ENCODE measurements at places on chromosomes 12 and 14. TPM values are rescaled to one million over a fixed set of nuclear protein-coding genes. Genes with fewer than 3 reads are reported as not detected.

The LRFN5 gene
- total RNA-seq = 1.4 TPM

The GLT1D1 gene
- not detected for total RNA-seq

- no peak for DNase-seq
Measured at GRCh38 chr12:38141861-38142260, 174.7 kb upstream of the ALG10B start.

DNA sequence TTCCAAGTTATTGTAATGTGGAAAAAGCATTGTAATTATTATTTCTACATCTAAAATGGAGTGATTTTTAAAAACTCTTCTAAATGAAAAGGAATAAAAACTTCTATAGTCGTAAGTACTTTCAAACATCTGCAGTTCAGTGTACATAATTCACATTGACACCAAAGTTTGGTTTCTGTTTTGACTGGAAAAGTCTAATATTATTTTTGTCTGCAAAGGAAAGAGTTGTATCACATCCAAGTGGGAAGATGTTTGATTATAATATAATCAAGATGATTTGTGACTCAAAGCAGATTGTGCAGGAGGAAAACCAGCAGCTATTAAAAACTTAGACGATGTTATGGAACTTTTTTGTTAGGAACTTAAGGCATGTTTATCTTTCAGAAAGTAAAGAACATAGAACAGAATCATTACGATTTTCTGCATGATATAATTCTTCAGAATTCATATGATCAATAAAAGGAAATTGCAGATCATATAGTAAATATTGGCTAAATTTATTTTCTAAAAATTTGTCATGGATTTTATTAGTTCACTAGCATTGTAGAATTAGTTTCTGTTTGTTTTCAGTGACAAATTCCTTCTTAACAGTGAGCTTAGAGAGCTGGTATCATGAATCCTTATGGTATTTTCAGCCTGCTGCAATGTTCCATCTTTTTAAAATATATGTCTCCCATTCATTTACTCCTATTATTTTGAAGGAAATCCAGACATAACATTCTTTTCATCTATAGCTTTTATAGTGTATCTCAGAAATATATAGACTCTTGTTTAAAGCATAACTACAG, 145.8 kb downstream of the MIPOL1 start:
- no peak for DNase-seq

DNA sequence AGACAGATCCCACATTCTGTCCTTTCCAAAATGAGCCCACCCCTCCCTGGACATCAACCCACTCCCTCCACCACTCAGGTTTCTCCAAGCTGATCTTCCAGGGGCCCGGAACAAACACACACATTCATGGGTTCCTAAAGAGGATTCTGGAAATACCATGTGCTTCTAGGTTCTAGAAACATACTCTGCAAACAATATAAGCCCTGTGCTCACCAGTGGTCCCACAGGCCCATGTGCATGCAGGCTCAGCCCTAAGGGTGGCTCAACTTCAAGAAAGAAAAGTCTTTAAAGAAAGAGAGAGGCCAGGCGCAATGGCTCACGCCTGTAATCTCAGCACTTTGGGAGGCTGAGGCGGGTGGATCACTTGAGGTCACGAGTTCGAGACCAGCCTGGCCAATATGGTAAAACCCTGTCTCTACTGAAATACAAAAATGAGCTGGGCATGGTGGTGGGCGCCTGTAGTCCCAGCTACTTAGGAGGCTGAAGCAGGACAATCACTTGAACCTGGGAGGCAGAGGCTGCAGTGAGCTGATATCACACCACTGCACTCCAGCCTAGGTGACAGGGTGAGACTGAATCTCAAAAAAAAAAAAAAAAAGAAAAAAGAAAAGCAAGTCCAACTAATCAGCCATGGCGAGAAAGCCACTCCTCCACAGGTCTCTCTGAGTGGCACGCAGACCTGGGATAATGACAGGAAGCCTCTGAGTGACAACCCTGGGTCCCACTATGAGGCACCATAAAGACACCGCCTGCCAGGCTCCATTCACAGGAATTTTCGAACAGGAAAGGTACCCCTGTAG, 59.5 kb upstream of the PNMA1 start:
- DNase-seq = no peak

DNA sequence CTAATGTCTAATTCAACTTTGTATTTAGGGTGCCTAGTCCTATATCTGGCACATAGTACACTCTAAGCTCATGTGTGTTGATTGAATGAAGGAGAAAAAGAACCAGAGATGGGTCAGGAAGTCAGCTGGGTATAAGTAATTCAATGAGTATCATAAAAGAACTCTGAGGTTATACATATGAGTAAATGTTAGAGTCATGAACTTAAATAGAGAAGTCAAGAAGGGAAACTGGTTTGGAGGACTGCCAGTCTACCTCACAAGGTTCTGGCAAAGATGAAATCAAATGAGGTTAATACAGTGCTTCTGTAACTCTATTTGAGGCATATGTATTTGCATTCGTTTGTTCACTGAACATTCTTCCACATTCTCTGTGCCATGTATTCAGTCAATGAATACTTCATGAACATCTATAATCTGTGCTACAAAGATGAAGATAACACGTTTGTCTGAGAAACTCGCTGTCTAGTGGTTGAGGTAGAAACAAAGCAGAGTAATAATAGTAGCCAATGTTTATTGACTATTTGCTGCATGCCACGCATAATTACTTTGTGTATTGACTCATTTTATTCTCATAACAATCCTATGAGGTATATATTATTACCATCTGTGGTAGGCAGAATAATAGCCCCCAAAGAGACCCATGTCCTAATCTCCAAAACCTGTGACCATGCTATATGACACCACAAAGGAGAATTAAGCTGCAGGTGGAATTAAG, 88.9 kb downstream of the PTGER2 start:
- no peak for DNase-seq

GRCh38 chr12:12010277-12011039, 60.3 kb upstream of the BCL2L14 start:
- no peak for DNase-seq

DNA sequence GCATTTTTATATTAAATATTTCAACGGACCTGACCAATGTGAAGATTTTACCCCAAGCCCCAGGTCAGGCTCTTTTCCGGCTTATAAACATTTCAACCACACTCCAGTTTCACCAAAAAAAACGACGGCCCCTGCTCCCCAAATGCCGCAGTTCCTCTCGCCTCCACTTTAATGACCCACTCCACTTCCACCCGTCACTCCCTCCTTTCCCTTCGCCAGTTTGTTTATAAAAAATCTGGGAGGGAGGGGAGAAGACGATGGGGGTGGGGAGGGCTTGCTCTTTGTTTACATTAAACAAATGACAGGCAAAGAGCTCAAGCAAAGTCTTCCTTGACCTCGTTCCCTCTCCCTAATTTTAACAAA, 5.4 kb downstream of the SIX6 start:
- no peak for DNase-seq

DNA sequence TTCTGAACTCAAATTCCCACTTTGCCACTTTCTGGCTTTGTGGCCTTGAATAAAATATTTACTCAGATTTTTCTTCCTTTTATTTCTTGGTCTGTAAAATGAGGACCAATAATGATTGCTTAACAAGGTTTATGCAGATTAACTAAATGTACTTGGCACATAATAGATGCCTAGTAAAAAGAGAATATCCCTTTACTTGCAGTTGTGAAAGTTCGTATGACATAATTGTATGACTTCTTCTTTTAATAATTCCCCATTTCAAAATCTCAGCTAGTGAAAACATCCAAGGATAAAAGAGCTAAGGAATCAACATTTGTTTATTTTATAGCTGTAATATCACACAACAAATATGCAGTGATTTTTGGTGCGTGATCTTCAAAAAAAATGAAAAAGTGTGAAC, 215.6 kb upstream of the ATP2B1 start:
- no peak for DNase-seq

DNA sequence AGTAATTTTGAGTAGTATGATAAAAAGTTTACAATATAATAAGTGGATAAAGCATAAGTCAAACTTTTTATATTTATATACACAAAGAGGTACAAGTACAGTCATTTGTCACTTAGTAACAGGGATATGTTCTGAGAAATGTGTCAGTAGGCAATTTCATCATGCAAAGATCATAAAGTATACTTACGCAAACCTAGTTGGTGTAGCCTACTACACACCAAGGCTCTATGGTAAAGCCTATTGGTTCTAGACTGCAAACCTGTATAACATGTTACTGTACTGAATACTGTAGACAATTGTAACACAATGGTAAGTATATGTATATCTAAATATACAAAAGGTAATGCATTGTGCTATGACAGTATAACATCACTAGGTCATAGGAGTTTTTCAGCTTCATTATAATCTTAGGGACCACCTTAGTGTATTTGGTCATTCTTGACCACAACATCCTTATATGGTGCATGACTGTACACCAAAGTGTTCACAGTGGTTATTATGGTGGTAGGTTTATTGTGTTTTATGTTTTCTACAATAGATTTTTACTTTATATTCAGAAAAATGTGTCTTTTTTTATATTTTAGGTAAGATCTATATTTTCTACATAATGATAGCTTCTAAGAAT, 14.9 kb upstream of the SCFD1 start:
- no peak for DNase-seq

GRCh38 chr12:46549527-46550265, 177.1 kb upstream of the SLC38A2 start:
- no peak for DNase-seq

GRCh38 chr12:80222261-80222660, 122.9 kb downstream of the OTOGL start:
- DNase-seq = no peak

DNA sequence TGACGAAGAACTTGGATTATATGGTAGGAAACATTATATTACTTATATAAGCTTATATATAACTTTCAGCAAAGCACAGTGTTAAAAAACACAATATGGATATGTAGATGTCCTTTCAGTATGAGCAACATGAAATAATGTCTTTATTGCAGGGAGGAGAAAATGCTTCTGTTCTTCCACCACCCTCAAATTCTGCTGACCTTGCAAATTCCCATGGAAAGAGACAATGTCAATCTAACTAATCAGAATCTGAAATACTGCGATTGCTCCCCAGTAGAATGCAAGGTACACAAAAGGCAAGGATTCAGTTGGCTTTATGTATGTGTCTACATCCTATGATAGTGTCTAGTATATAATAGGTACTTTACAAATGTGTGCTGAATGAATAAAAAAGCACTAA, 26.4 kb downstream of the MGAT4C start:
- no peak for DNase-seq

- no peak for DNase-seq
Measured at GRCh38 chr14:81454572-81455218, 54.6 kb upstream of the STON2 start.

DNA sequence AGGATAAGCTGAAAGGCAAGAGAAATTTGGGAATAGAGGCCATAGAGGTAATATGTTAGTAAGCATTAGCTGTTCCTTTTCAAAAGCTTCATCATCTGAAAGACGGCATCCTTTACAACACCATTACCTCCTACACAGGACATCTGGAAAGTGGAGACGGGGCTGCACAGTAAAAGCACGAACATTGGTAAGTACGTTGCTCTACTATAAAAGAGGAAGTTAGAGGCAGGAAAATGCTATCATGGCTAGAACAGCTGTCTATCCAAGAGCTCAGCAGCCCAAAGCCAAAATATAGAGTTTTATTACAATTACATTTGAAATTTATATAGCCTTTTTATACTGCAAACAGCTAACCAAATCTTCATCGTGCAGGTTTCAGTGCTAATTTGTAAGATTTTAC, 172.3 kb upstream of the GRIP1 start:
- no peak for DNase-seq

GRCh38 chr14:57487771-57488170, 5.9 kb downstream of the CCDC198 start:
- no peak for DNase-seq

DNA sequence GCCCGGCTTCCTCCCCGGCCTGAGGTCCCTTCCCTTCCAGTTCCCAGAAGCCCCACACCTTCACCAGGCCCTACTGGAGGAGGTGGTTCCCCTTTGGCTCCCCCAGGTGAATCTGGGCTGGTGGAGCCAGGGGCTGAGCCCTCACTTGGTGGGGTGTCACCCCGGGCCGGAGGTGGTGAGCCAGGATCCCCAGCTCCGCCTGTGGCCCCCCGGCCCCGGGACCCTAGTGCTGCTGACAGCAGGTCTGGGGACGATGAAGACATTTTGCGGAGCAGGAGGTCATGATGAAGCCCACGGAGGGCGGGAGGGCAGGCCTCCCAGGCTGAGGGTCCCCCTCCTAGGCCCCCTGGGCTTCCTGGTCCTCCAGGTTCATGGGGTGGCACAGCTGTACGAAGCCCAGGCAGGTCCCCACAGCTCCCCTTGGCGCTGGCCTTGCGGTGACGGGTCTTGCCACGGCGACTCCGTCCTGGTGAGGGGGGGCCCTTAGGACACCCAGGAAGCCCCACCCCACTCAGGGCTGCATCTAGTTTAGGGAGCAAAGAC, 16.6 kb downstream of the MAP3K12 start:
- DNase-seq = no peak

DNA sequence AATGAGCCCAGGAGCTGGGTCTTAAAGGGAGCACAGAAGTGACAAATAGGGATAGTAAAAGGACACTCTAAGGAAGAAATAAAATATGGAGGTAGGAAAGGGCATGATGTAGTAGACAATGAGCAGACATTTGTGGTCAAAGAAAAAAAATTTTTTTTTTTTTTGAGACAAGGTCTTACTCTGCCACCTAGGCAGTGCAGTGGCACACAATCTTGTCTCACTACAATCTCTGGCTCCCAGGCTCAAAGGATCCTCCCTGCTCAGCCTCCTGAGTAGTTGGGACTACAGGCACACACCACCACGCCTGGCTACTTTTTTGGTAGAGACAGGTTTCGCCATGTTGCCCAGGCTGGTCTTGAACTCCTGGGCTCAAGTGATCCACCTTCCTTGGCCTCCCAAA, 8.5 kb downstream of the FKBP3 start:
- no peak for DNase-seq

DNA sequence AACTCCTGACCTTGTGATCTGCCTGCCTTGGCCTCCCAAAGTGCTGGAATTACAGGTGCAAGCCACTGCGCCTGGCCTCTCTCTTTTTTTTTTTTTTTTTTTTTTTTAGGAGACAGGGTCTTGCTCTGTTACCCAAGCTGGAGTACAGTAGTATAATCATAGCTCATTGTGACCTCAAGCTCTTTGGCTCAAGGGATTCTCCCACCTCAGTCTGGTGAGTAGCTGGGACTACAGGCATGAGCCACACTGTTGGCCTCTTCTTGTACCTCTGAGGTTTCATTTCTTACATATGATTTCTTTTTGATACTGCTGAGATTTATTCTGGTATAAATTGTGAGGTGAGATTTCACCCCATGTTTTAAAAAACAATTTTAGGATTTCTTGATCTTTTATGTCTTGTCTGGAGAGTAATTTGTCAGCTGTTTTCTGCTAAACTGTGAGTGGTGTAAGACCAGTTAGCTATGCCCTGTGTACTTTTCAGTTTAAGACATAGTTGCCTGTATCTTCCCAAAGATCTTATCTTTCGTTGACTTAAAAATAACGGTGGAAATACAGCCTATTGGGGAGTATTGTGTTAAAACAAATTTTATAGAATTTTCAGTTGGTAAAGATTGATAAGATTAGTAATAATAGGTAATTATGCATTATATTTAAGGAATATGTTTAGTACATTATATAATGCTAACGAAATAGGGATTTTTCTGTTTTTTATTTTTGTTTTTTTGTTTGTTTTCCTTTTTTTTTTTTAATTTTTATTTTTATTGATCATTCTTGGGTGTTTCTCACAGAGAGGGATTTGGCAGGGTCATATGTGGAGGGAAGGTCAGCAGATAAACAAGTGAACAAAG, 31.7 kb downstream of the WDR20 start:
- DNase-seq = no peak

All from glomerular endothelial cell (primary cell).